PC-3 (cell line): ENCODE measurements at places on chromosomes 1 and 21. TPM values are rescaled to one million over a fixed set of nuclear protein-coding genes. Genes with fewer than 3 reads are reported as not detected.
A peak's percentile ranks its signal among the peaks of the same experiment; 100 is the strongest.

DNA sequence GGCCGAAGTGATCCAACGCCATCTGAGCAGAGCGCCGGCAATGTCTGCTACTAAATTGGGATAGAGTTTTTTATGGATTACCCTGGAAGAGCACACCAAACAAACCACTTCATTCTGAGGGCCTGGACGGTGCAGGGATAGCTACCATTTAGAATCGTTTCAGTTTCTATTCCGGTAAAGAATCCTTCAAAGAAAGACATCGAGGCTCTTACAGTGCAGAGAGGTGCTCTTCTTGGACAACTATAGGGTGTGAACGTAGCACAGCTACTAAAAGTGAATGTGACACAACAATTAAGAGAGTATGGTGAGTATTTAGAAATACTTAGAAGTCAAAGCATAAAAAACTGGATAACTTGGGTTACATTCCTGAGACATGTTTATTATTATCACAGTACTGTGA lies 16.1 kb downstream of the HIVEP3 start:
- no peaks in the 10 kb centered on the region for H3K36me3 ChIP-seq
- DNase-seq, result no peak
- peak overlapping the region; percentile 80; the same call in 1 of the 2 replicates for H3K27ac ChIP-seq
- no peak overlapping the region for H3K4me3 ChIP-seq

DNA sequence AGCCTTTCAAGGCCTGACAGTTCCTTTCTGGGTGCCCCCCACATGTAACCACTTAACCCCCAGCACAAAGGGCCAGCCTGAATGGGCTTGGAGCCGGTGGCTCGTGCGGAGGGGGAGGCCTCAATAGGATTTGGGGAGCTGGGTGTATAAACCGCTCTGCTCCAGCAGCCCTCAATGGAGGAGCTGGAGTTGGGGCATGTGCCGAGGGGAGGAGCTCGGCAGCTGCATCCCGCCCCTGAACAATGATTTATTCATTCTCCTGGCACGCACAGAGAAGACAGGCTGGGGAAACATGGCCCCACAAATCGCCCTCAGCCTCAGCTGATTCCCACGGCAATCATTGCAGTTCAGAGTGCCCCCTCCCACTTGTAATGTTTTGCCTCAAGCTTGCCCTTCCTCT lies 6.9 kb upstream of the C1orf216 start:
- no peaks in the 10 kb centered on the region for H3K4me1 ChIP-seq
- no peak overlapping the region for H3K4me3 ChIP-seq
- no peaks in the 10 kb centered on the region for H3K27me3 ChIP-seq
- no peak overlapping the region for H3K27ac ChIP-seq

DNA sequence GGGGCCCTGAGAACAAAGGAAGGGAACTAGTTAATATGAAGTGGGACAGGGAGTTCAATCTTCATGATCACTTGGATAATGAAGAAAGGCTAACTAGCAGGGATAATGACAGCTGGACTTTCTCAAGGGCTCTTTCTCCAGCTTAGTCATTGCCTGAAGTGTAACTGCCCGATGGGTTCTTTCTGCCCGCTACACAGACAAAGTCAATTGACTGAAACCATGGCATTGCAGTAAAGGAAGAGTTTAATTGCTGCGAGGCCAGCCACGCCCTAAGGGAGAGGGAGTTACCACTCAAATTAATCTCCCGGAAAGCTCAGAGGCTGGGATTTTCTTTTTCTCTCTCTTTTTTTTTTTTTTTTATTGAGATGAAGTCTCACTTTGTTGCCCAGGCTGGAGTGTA lies 16.6 kb upstream of the SLC2A5 start:
- peaks cover 6% of the 10 kb centered on the region; the same call in 1 of the 2 replicates for H3K27me3 ChIP-seq
- peaks cover 7% of the 10 kb centered on the region for H3K4me1 ChIP-seq
- DNase-seq, result no peak
- H3K36me3 ChIP-seq, result no peaks in the 10 kb centered on the region
- no peak overlapping the region for H3K27ac ChIP-seq

Gene OR14C36
- not detected in 2 replicates for total RNA-seq

DNA sequence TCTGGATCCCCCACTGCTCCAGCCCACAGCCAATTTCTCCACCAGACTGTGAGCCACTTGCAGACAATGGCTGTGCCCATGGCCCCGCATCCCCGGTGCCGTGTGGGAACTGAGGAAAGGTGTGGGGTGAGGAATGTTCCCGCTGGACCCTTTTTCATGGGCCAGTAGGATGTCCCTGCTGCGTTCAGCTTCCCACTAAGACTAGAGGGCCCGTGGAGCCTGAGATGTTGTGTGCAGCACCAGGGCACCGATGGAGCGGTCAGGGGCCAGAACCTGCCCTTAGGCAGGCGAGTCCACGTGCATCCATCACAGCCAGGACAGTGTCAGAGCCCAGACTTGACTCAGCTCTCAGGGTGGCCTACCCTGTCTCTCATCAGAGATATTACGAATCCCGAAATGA lies 105.7 kb upstream of the COL6A1 start:
- H3K4me1 ChIP-seq, result peaks cover 16% of the 10 kb centered on the region
- H3K4me3 ChIP-seq, result no peak overlapping the region
- 0 out of 2 replicates have a peak overlapping the region, but pooled peaks have one; percentile 43 for H3K27ac ChIP-seq

DNA sequence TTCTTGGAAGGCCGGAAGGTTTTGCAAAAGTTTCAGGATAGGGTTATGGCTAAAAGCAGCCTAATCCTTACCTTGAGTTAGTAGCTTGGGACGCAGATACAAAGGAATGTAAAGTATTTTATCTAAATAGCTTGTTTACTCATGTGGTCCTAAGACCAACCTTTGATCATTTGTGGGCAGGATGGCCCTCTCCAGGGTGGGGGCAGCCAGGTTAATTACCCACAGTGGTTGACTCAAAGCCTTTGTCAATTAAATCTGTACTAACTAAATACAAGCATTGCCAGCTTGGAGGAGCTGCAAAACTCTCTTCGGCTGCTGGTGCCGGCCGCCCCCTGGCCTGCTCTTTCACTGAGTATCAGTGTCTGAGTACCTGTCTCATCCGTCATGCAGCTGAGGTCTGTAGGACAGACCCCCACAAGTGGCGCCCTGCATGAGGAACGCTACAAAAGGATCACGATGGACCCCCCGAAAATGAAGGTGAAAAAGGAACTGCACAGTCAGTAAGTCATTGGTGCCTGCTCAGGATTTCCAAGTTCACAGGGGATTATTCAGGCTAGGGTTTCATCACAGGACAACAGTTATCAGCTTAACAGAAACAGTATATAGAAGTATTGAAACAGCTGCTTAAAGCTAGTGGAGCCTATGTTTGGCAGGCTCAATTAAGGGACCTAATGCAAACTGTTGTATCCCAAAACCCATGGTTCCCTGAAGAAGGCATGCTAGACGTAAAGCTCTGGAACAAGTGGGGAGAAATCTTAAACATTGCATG lies 212.5 kb upstream of the MAP1LC3C start:
- no peak overlapping the region for H3K4me3 ChIP-seq
- H3K4me1 ChIP-seq, result peaks cover 4% of the 10 kb centered on the region; the same call in 1 of the 2 replicates
- peaks cover 1% of the 10 kb centered on the region; the same call in 1 of the 2 replicates for H3K36me3 ChIP-seq
- no peak overlapping the region for H3K27ac ChIP-seq

GRCh38 chr1:116388122-116388521 lies 15.1 kb downstream of the ATP1A1 start:
- DNase-seq, result no peak
- no peak overlapping the region for H3K27ac ChIP-seq
- H3K36me3 ChIP-seq, result peaks cover 86% of the 10 kb centered on the region
- no peaks in the 10 kb centered on the region for H3K27me3 ChIP-seq

Gene C8A
- total RNA-seq, result not detected in 2 replicates

DNA sequence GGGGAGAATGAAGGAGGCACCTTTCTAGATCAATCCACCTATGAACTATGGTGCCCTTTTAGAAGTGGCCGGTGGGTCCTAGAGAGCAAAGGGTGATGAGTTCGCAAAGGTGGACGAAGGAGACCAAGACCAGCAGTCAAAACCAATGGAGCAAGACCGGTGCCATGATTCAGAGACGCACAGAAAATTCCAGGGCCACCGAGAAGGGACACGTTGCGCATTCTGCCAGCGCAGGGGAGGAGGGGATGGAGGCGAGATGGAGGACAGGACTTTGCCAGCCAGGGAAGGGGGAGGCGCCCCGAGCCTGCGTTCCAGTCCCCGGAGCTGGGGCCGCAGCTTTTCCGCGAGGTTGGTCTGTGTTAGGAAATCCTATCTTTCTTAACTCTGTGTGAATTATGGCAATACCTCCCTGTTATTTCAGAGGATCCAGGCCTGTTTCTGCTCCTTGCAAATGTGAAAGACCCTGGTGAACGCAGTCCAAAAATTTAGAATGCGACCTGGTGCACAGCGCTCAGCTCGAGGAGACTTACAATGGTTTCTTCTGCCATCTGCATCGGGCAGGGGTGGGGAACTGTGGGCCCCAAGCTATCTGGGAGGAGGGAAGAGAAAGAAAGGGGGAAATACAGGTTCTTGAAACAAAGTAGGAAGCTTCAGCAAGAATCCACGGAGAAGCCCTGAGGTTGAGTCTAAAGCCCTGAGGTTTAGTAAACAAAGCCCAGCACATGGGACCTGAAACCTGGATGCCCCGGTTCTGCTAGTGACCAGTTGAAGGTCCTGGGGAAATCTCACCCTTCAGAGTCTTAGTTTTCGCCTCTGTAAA lies 129.4 kb downstream of the MRPS6 start:
- no peaks in the 10 kb centered on the region for H3K27me3 ChIP-seq
- no peaks in the 10 kb centered on the region for H3K36me3 ChIP-seq
- no peak overlapping the region for H3K27ac ChIP-seq
- H3K4me3 ChIP-seq, result peak overlapping the region; percentile 56
- DNase-seq, result no peak
- peaks cover 17% of the 10 kb centered on the region for H3K4me1 ChIP-seq

GRCh38 chr1:17134034-17134433 lies 14.8 kb upstream of the PADI2 start:
- DNase-seq, result no peak
- H3K27ac ChIP-seq, result no peak overlapping the region
- H3K27me3 ChIP-seq, result no peaks in the 10 kb centered on the region
- H3K4me1 ChIP-seq, result peaks cover 6% of the 10 kb centered on the region
- no peaks in the 10 kb centered on the region for H3K36me3 ChIP-seq

- H3K36me3 ChIP-seq, result peaks cover 26% of the 10 kb centered on the region
- H3K4me3 ChIP-seq, result peak overlapping the region; percentile 94
- H3K27ac ChIP-seq, result peak overlapping the region; percentile 97
- no peaks in the 10 kb centered on the region for H3K27me3 ChIP-seq
- DNase-seq, result peak; percentile 97
Measured at GRCh38 chr21:41768437-41769042, 1.7 kb upstream of the RIPK4 start.

GRCh38 chr1:6635910-6636760 lies 11.5 kb downstream of the THAP3 start:
- H3K4me3 ChIP-seq, result no peak overlapping the region
- no peaks in the 10 kb centered on the region for H3K27me3 ChIP-seq
- no peak for DNase-seq
- no peaks in the 10 kb centered on the region for H3K4me1 ChIP-seq

DNA sequence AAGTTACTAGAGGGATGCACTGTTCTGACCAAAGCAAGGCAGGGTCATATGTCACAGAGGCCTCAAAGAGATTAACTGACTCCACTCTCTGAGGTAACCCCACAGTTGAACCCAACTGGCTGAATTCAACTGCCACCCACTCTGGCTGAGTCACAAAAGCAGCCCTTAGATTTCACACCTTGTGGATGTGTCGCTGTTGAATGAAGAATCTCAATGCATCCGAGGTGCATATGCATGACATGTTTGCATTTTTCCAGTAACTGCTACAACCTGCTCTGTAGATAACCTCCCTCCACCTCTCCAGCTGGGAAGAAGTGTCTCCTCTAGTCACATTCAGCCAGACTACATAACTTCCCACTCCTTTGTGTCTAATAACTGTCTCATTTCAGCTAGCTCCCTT lies 27.9 kb upstream of the KIF21B start:
- DNase-seq, result no peak
- H3K27ac ChIP-seq, result no peak overlapping the region
- no peak overlapping the region for H3K4me3 ChIP-seq
- H3K27me3 ChIP-seq, result peaks cover 93% of the 10 kb centered on the region

Gene AMY1B
- not detected in 2 replicates for total RNA-seq

- H3K36me3 ChIP-seq, result peaks cover 8% of the 10 kb centered on the region; the same call in 1 of the 2 replicates
- H3K4me3 ChIP-seq, result peak overlapping the region; percentile 84
- H3K27me3 ChIP-seq, result no peaks in the 10 kb centered on the region
- H3K4me1 ChIP-seq, result peaks cover 21% of the 10 kb centered on the region
- DNase-seq, result peak; percentile 52
Measured at GRCh38 chr1:67830226-67830625, 3.0 kb downstream of the GNG12 start.

DNA sequence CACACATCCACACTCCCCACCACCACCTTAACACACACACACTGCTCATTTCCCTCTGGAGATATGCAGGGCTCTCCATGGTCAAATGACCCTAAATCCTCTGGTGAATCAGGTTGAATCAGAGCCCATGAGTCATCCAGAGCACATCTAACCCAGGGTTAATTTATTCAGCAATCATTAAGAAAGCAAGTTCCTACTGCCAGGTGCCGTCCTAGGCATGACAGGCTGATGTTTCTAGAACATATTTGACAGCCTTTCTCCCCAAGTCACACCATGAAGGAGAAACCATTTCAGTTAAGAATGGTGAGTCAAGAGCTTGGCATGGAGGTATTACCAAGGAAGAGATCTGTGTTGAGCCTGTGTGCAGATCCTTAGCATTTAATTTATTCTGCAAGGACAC lies 194.3 kb upstream of the CAMK1G start:
- DNase-seq, result peak; percentile 99
- peak overlapping the region; percentile 81 for H3K27ac ChIP-seq

Gene SLC25A34
- total RNA-seq, result 0.44 and 2.6 TPM in 2 replicates

GRCh38 chr1:31760471-31761470 lies 3.4 kb downstream of the ADGRB2 start:
- no peaks in the 10 kb centered on the region for H3K27me3 ChIP-seq
- H3K4me3 ChIP-seq, result peak overlapping the region; percentile 99
- H3K4me1 ChIP-seq, result peaks cover 24% of the 10 kb centered on the region
- peak overlapping the region; percentile 89 for H3K27ac ChIP-seq
- peak; percentile 80 for DNase-seq

Gene SPRR3
- total RNA-seq, result 0.51 TPM in 1 of 2 replicates, not detected in the other

Gene S100A4
- total RNA-seq, result 32.2 and 55.8 TPM in 2 replicates

DNA sequence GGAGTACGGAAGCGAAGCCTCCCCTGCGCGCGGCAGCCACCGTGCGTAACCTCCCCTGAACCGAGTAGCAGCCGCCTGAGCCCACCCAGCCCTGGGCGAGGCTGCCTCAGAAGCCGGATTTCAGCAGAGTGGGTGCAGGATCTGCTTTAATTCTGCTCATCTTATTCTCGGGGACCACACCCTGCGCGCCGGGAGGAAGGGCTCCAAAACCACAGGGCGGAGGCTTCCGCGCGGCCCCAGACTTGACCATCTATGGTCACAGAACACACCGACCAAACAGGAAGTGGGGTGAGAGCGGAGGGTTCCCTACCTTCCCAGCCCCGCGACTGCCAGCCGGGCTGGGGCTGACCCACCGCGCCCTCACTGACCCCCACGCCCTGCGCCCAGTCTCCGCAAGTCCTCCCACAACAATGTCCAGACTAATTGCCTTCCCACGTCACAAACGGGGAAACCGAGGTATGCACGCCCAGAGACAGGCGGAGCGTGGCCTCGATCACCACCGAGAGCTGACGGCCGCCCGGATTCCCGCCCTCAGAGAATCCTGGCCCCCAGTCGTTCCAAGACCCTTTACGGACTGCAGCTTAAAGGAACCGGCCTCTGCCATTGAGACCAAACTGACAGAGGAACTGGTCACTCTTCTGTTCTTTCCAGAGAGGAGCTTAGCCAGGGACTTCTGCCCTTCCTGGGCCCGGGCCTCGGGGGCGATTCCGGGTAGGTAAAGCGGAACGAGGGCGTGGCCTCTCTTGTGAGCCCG lies 595 bp upstream of the CAP1 start:
- H3K4me1 ChIP-seq, result peaks cover 34% of the 10 kb centered on the region
- peak; percentile 90 for DNase-seq
- H3K27me3 ChIP-seq, result no peaks in the 10 kb centered on the region
- peak overlapping the region; percentile 99 for H3K4me3 ChIP-seq
- peak overlapping the region; percentile 87 for H3K27ac ChIP-seq
